Uterus (tissue), 4 donors: ENCODE measurements at places on chromosomes 12 and 14. TPM values are rescaled to one million over a fixed set of nuclear protein-coding genes. Genes with fewer than 3 reads are reported as not detected.

- H3K4me1 ChIP-seq = no peaks in the 10 kb centered on the region
- H3K27ac ChIP-seq = no peak overlapping the region
- DNase-seq = no peak
Measured at GRCh38 chr12:16563504-16563903, 42.5 kb downstream of the LMO3 start.

- H3K27me3 ChIP-seq = no peaks in the 10 kb centered on the region
- no peaks in the 10 kb centered on the region for H3K4me1 ChIP-seq
- DNase-seq = no peak
- H3K36me3 ChIP-seq = no peaks in the 10 kb centered on the region
Measured at GRCh38 chr12:106629797-106630659, 47.2 kb downstream of the RFX4 start.

GRCh38 chr12:1993341-1993740 lies 10.9 kb downstream of the DCP1B start:
- H3K4me1 ChIP-seq = no peaks in the 10 kb centered on the region
- no peak overlapping the region for H3K4me3 ChIP-seq
- no peak for DNase-seq
- no peaks in the 10 kb centered on the region for H3K27me3 ChIP-seq
- H3K27ac ChIP-seq = peak overlapping the region; percentile 28

DNA sequence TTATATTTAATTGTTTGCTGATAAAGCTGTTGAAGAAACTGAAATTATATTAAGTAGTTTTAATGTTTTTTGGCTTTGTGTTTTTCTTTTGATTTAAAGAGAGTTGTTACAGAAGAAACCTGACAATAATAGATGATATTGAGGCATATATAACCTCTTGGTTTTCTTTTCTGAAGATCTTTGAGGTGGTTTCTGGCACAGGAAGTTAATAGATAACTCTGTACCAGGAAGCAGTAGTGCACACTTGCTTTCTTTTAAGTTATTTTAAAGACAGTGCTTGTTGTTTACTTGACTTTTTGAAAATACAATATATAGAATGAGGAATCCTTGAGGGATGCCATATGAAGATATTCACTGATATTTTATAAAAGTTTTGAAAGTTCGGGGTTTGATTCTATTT lies 209.0 kb upstream of the FBXO33 start:
- no peak for DNase-seq
- H3K4me3 ChIP-seq = no peak overlapping the region
- H3K36me3 ChIP-seq = no peaks in the 10 kb centered on the region
- H3K27me3 ChIP-seq = no peaks in the 10 kb centered on the region
- H3K4me1 ChIP-seq = no peaks in the 10 kb centered on the region
- no peak overlapping the region for H3K27ac ChIP-seq

- no peaks in the 10 kb centered on the region for H3K4me1 ChIP-seq
- no peaks in the 10 kb centered on the region for H3K27me3 ChIP-seq
- H3K4me3 ChIP-seq = no peak overlapping the region
Measured at GRCh38 chr12:29287622-29288021, 93.3 kb downstream of the ERGIC2 start.

DNA sequence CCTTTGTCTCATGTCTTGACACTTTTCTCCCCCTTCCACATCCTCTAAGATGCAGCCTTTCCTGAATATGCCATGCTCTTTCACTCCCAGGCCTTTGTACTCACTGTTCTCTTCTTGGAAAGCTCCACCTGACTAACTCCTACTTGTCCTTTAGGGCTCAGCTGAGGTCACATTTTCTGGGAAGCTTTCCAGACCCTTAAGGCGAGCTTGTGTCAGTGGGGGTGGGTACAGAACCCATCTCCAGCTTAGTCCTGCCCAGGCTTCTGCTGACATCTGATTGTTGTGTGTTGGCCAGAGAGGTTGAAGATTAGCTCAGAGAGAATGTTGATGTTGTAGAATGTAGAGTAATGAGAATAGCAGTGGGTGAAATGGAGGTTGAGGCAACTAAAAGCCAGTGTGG lies 2.9 kb upstream of the TSFM start:
- DNase-seq = no peak
- no peaks in the 10 kb centered on the region for H3K36me3 ChIP-seq
- H3K4me1 ChIP-seq = no peaks in the 10 kb centered on the region
- no peak overlapping the region for H3K4me3 ChIP-seq
- H3K27me3 ChIP-seq = no peaks in the 10 kb centered on the region
- H3K27ac ChIP-seq = no peak overlapping the region

- no peak overlapping the region for H3K27ac ChIP-seq
- no peak for DNase-seq
- H3K36me3 ChIP-seq = no peaks in the 10 kb centered on the region
- H3K4me1 ChIP-seq = no peaks in the 10 kb centered on the region
- no peaks in the 10 kb centered on the region for H3K27me3 ChIP-seq
Measured at GRCh38 chr12:51822261-51822616, 26.3 kb downstream of the FIGNL2 start.

- H3K4me1 ChIP-seq = no peaks in the 10 kb centered on the region
- H3K27me3 ChIP-seq = no peaks in the 10 kb centered on the region
- H3K4me3 ChIP-seq = peak overlapping the region; percentile 98
- no peak for DNase-seq
- H3K27ac ChIP-seq = peak overlapping the region; percentile 90
Measured at GRCh38 chr14:90398841-90399540, 2.2 kb downstream of the CALM1 start.

GRCh38 chr14:42664190-42664589 lies 1057.5 kb downstream of the LRFN5 start:
- H3K27ac ChIP-seq = no peak overlapping the region
- H3K4me1 ChIP-seq = no peaks in the 10 kb centered on the region
- H3K4me3 ChIP-seq = no peak overlapping the region
- no peaks in the 10 kb centered on the region for H3K27me3 ChIP-seq
- no peaks in the 10 kb centered on the region for H3K36me3 ChIP-seq

GRCh38 chr14:97477353-97477752 lies 680.2 kb downstream of the VRK1 start:
- H3K36me3 ChIP-seq = no peaks in the 10 kb centered on the region
- H3K27me3 ChIP-seq = no peaks in the 10 kb centered on the region
- H3K4me3 ChIP-seq = no peak overlapping the region
- H3K4me1 ChIP-seq = no peaks in the 10 kb centered on the region
- H3K27ac ChIP-seq = no peak overlapping the region

DNA sequence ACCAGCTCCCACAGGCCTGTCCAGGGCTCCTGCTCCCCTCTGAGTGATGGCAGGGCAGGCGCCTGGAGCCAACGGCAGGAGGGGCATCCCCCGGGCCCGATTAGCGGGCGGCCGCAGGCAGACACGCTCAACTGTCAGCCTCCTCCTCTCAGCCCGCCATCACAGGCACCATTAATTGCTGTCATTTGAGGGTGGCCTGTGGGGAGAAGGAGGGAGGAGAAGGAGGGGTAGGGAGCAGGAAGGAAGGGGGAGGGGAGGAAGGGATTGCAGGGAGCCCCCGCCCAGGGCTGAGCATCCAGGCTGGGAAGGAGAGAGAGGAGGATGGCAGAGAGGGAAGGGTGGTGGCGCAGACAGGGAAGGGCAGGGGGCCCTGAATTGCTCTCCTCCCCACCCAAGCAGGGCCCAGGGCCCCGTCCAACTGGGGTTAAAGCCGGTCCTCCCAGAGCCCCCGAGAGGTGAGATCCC lies 36.1 kb downstream of the NCOR2 start:
- no peak for DNase-seq
- H3K4me3 ChIP-seq = no peak overlapping the region
- H3K4me1 ChIP-seq = peaks cover 10% of the 10 kb centered on the region
- H3K27me3 ChIP-seq = no peaks in the 10 kb centered on the region

DNA sequence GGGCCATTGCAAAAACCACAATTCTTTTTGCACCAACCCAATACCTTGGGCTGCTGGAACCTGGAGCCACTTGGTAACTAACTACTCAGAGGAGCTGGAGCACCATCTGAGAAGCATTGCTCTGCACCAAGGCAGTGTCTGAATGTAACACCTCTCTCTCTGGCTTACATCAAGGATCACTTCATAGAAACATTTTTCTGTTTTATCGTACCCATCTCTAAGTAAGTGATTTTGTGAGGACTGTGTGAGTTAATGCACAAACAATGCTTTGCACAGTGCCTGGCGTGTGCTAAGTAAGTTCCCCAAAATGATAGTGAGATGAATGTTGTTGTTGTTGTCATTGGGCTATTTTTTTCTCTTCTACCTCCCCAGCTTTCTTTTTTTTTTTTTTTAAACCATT lies 111.4 kb downstream of the ADCK1 start:
- H3K36me3 ChIP-seq = no peaks in the 10 kb centered on the region
- no peak overlapping the region for H3K4me3 ChIP-seq
- no peak for DNase-seq
- no peaks in the 10 kb centered on the region for H3K27me3 ChIP-seq
- no peak overlapping the region for H3K27ac ChIP-seq

DNA sequence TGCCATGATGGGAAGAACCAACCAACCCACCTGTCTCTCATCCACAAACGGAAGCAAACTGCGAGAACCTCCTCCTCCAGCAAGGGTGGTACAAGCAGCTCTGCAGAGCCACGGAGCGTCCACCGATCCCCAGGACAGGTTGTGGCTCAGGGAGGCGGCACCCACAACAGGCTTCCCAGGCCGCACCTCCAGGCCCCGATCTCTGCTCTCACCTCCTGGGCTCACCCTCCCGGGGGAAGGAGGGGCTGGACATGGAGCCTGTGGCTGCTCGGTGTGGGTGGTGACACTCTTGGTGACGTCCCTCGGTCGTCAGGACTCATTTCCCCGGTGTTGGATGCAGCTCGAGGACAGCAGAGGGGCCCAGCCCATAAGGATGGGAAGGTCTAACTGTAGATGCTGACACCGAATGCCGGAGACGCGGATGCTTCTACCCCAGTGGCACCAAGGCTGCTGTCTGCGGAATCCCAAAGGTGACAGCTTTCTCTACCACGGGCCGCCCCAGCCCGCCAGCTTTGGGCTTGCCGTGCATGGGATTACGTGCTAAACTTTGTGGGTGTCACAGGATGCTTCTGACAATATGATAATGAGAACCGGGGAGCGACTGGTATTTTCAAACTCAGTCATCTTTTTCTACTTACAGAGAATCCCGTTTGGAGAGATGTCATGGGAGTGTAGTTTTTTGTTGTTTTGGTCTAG lies 58.0 kb downstream of the STX2 start:
- DNase-seq = no peak
- no peaks in the 10 kb centered on the region for H3K4me1 ChIP-seq
- H3K4me3 ChIP-seq = no peak overlapping the region
- H3K36me3 ChIP-seq = no peaks in the 10 kb centered on the region

DNA sequence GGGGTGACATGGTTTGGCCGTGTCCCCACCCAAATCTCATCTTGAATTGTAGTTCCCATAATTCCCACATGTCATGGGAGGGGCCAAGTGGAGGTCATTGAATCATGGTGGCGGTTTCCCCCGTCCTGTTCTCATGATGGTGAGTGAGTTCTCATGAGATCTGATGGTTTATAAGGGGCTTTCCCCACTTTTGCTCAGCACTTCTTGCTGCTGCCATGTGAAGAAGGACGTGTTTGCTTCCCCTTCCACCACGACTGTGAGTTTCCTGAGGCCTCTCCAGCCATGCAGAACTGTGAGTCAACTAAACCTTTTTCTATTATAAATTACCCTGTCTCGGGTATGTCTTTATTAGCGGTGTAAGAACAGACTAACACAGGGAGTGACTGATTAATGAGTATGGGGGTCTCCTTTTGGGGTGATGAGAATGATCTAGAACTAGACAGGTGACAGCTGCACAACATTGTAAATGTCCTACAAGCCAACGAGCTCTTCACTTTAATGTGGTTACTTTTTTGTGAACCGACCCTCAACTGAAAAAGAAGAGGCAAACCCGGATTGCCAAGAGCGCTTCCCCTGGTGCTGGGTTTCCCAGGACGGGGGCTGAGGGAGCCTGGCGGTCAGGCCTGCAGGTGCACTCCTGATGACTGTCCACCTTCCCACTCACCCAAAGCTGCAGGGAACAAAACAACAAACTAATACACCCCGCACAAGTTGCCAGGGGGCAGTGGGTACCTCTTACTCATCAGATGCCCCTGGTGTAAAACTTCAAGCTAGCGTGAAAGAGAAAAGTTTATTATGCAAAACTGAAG lies 90.1 kb downstream of the NCOR2 start:
- no peak overlapping the region for H3K27ac ChIP-seq
- no peak overlapping the region for H3K4me3 ChIP-seq
- no peaks in the 10 kb centered on the region for H3K4me1 ChIP-seq
- no peak for DNase-seq
- no peaks in the 10 kb centered on the region for H3K36me3 ChIP-seq

DNA sequence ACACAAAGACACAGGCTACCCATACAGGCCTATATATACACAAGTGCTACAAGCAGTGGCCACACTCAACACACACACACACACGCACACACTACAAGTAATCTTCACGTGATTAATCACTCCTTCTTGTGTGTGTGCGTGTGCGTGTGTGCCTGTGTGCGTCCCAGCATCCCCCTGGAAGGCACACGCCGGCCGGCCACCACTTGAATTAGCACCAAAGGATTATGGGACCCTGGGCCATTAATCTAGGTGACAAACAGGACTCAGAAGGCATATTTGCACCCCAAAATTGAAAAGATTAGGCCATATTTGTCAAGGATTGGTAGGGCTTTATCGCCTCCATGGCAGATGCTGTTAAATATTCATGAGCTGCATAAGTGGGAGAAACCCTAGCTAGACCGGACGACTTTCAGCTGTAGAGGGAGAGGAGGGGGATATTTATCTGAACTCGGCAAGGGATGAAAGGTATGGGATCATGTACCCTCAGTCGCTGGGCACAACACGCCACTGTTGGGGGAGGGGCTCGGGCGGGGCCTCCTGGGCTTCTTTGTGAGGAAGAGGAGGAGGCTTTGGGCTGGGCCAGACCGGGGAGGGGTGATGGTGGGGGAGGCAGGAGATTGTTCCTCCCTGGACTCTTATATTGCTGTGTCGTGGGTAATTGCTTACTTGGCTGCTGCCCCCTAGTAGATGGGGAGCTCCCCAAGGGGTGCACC lies 89.6 kb upstream of the LHX5 start:
- no peak overlapping the region for H3K4me3 ChIP-seq
- no peak overlapping the region for H3K27ac ChIP-seq
- H3K4me1 ChIP-seq = no peaks in the 10 kb centered on the region
- H3K27me3 ChIP-seq = no peaks in the 10 kb centered on the region
- no peaks in the 10 kb centered on the region for H3K36me3 ChIP-seq
- DNase-seq = no peak

GRCh38 chr12:70049596-70050360 lies 193.5 kb upstream of the CNOT2 start:
- H3K4me3 ChIP-seq = no peak overlapping the region
- H3K27ac ChIP-seq = no peak overlapping the region
- no peaks in the 10 kb centered on the region for H3K4me1 ChIP-seq
- no peaks in the 10 kb centered on the region for H3K27me3 ChIP-seq

- no peaks in the 10 kb centered on the region for H3K4me1 ChIP-seq
- H3K36me3 ChIP-seq = no peaks in the 10 kb centered on the region
- DNase-seq = no peak
- no peak overlapping the region for H3K27ac ChIP-seq
Measured at GRCh38 chr14:55832122-55832911, 252.3 kb downstream of the KTN1 start.

The CISTR gene
- total RNA-seq = not detected

The LMO3 gene
- 130 TPM for total RNA-seq

The SPATA7 gene
- 42.4 TPM for total RNA-seq

The NGB gene
- not detected for total RNA-seq

The KRT4 gene
- not detected for total RNA-seq
